ENCODE measurements at places on chromosomes 2 and 18.

DNA sequence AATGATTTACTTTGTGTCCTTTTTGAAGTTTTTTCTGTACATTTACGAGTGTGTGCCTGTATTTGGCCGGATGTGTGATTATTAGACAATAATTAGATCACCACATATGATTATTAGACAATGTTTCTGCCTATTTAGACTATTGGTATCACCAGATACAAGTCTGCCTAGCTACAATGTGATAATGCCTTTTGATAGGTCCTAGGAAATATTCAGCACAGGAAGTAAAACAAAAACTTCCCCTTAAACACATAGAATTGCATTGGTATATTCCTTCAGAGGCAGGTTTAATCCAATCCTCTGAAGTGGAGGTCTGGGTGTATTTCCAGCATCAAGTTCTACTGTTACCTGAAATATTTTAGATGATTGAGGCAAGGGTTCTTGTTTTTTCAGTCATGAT is 275.1 kb downstream of the TGIF1 start:
- H3K36me3 ChIP-seq, result no peaks in the 10 kb centered on the region
- peaks cover 2% of the 10 kb centered on the region for H3K4me1 ChIP-seq
- H3K27me3 ChIP-seq, result no peaks in the 10 kb centered on the region

DNA sequence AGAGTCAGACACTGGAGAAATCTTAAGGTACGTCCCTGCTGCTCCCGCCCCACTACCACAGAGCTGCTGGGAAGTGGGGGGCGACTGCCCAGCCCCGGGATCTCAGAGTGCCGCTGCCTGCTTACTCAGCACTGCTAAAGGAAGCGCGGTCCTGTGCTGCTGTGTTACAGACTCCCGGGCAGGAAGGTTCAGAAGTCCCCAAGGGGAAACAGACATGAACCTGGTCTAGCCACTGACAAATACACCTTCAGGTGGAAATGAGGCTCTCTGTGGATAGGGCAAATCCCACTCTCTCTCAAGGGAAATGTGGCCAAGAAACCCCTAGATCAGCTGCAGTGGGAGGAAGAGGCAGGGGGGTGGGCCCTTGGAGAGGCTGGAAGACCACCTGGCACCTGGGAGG is 13.7 kb downstream of the MTERF4 start:
- H3K4me1 ChIP-seq, result no peaks in the 10 kb centered on the region
- peaks cover 46% of the 10 kb centered on the region for H3K36me3 ChIP-seq
- DNase-seq, result no peak
- no peak overlapping the region for H3K27ac ChIP-seq
- no peak overlapping the region for H3K4me3 ChIP-seq
- H3K27me3 ChIP-seq, result no peaks in the 10 kb centered on the region

- H3K4me1 ChIP-seq, result no peaks in the 10 kb centered on the region
- no peaks in the 10 kb centered on the region for H3K27me3 ChIP-seq
- H3K36me3 ChIP-seq, result peaks cover 13% of the 10 kb centered on the region
- H3K4me3 ChIP-seq, result no peak overlapping the region
- no peak for DNase-seq
Measured at GRCh38 chr2:231210782-231211181, 12.4 kb downstream of the ARMC9 start.

DNA sequence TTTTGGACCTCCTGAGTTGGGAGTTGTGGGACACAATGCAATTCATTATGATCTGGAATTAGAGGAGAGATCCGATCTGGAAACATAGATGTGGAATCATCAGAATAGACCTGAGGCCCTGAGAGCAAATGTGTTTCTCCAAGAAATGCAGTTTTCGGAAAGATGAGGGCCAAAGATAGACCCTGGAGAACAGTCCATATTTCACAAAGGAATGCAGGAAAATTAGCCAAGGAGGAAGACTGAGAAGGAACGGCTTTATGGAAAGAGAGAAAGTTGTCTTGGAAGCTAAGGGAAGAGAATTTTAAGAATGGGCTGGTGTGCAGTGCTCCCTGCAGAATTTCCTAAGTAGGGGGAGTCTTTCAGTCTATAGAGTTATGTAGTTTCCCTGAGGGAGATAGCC is 11.1 kb upstream of the ZNF532 start:
- no peaks in the 10 kb centered on the region for H3K36me3 ChIP-seq
- no peak overlapping the region for H3K4me3 ChIP-seq
- H3K27me3 ChIP-seq, result no peaks in the 10 kb centered on the region
- H3K4me1 ChIP-seq, result peaks cover 5% of the 10 kb centered on the region
- no peak for DNase-seq

DNA sequence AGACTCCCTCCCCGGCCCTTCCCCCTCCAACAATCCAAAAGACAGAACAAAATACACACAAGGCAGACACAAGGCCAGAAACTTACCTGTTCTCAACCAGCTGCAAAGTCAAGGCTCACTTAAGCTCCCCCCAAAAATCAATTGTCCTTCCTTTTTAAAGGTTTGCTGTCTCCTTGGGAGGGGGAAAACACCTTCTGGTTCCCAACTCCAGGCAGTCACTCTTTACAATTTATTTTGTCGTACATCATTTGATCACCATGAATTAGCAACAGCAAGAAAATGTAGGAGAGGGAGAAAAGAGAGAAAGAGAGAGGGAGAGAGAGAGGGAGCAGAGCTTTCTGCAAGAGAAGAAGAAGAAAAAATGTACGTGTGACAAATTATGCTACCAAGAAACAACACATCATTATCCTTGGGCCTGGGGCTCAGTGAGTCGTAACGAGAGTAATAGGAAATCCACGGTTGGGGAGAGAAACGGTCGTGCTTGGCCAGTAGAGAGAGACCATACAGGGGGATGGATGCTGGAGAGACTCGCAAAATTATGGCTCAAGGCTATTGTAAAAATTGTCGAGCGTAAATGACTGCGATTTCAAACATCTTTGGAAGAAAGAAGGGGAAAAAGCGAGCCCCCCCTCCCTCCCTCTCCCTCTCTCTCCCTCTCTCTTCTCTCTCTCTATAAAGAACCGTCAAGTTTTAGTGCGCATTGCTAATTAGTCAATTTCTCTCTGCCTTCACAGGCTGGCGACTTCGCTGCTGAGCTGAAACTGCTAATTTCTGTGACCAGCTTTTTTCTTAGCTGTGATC is at the start of gene KLHL14:
Gene KLHL14 (minus strand): TSS at position 443 of the 801 bp plus-strand sequence. CDS start 2,432 bp downstream, outside the sequence.
- H3K27ac ChIP-seq, result no peak within 1 kb of the TSS
- H3K4me3 ChIP-seq, result peak within 1 kb of the TSS; percentile 65
- H3K36me3 ChIP-seq, result no peaks in the 10 kb centered on the region
- peaks cover 42% of the 10 kb centered on the region for H3K27me3 ChIP-seq
- no peak for DNase-seq
- H3K4me1 ChIP-seq, result peaks cover 9% of the 10 kb centered on the region

GRCh38 chr18:44799382-44799906 is 118.8 kb downstream of the SETBP1 start:
- no peak for DNase-seq
- peaks cover 10% of the 10 kb centered on the region for H3K4me1 ChIP-seq
- no peaks in the 10 kb centered on the region for H3K36me3 ChIP-seq
- no peak overlapping the region for H3K4me3 ChIP-seq
- no peak overlapping the region for H3K27ac ChIP-seq
- no peaks in the 10 kb centered on the region for H3K27me3 ChIP-seq

DNA sequence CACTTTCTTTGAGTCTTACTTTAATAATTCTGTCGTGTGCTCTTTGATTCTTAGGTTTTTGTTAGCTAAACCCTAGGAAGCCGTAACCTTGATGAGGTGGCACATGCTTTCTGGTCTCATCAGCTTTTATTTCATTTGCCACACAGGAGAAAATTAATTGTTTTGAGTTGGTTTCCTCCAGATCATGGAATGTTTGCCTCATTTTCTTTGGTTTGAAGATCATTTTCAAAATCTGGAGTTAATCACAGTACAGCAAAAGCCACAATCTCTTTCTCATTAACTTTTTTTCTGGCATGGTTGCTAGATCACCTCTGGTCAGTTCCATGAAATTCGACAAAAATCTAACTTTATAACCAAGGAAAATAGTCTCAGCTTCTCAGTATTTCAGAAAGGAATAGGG is 182.9 kb downstream of the MYO1B start:
- H3K4me3 ChIP-seq, result no peak overlapping the region
- no peak overlapping the region for H3K27ac ChIP-seq

DNA sequence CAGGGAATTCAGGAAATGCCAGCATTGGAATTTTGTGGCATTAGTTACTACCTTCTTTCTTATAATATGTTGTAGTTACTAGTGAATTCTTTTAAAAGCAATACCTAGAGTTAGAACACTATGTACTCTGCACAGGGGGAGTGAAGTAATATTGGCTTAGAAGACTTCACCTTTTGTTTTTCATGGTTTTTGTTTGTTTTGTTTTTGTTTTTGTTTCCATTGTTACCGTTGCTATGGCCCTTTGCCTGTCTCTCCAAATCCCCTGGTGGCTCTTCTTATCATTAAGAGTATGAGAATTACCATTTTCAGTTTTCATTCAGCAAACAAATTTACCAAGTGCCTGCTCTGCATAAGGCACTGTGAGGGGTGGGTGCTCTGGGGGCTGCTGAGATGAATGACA is 160.1 kb downstream of the HAUS1 start:
- DNase-seq, result peak; percentile 77
- peaks cover 17% of the 10 kb centered on the region for H3K4me1 ChIP-seq
- H3K27me3 ChIP-seq, result no peaks in the 10 kb centered on the region
- no peak overlapping the region for H3K4me3 ChIP-seq

GRCh38 chr2:127024769-127025358 is 82.1 kb downstream of the BIN1 start:
- no peak for DNase-seq
- H3K36me3 ChIP-seq, result no peaks in the 10 kb centered on the region
- no peaks in the 10 kb centered on the region for H3K27me3 ChIP-seq
- peak overlapping the region; percentile 68 for H3K4me3 ChIP-seq
- H3K27ac ChIP-seq, result no peak overlapping the region

- H3K27me3 ChIP-seq, result no peaks in the 10 kb centered on the region
- H3K4me1 ChIP-seq, result peaks cover 3% of the 10 kb centered on the region
- H3K4me3 ChIP-seq, result no peak overlapping the region
- no peak overlapping the region for H3K27ac ChIP-seq
Measured at GRCh38 chr18:47932190-47932589, 1.7 kb upstream of the SMAD2 start.

DNA sequence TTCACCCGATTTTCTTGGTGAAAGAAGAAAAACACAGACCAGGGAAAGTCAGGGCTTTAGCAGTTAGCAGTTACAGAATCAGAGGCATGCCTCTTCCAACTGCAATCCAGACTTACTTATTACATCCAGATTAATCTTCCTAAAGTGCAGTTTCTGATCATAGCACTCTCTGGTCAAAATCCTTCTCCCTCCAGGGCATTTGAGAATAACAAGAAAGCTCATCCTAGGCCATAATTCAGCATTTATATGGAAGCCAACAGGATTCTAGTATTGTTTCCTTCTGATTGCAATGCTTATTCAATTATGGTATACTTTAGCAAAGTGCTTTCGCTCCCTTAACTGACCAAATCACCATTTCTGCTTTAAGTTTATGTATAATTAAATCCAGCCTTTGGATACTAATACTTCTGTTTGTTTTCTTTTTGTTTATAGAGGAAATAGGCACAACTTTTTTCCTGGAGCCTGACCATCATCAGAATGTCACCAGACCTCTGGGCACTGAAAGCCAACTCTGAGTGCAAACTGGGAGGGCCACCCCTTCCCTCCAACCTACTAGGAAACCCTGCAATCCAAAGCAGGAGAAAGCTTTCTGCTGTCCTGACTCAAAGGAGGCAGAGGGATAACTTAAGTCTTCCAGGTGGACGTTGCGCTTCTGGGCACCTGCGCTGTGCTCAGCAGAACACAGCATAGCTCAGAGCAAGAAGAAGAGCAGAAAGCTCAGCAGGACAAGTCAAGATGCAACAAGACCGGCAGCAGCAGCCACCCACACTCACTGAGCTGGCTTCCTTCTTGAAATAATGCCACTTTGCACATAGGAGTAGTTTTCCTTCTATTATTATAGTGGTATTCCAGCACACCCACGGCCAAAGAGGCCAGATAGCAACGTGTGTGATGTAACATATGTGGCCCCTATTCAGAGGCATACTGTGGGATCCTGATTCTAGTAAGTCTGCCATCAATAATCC is 99.3 kb downstream of the STK39 start:
- H3K27ac ChIP-seq, result no peak overlapping the region
- H3K4me3 ChIP-seq, result no peak overlapping the region
- H3K4me1 ChIP-seq, result no peaks in the 10 kb centered on the region
- H3K36me3 ChIP-seq, result no peaks in the 10 kb centered on the region

DNA sequence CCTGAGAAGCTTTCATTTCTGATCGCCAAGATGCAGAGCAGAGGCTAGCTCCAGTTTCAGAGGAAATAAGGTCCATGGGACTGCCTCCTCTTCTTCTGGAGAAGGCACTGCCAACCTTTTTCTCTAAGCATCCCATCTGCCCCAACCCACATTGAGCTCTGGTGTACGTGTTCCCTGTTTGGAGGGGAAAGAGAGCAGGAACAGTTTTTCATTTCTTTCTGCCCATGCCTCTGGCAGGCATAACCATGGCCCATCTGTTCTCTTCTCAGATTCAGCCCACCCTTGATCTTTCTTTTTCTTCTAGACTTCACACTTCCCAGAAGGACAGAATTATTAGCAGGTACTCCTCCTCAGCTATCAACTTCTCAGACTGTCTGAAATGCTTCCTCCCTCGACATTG is 1110.3 kb upstream of the KLHL29 start:
- H3K4me3 ChIP-seq, result no peak overlapping the region
- H3K36me3 ChIP-seq, result no peaks in the 10 kb centered on the region
- H3K27ac ChIP-seq, result no peak overlapping the region

DNA sequence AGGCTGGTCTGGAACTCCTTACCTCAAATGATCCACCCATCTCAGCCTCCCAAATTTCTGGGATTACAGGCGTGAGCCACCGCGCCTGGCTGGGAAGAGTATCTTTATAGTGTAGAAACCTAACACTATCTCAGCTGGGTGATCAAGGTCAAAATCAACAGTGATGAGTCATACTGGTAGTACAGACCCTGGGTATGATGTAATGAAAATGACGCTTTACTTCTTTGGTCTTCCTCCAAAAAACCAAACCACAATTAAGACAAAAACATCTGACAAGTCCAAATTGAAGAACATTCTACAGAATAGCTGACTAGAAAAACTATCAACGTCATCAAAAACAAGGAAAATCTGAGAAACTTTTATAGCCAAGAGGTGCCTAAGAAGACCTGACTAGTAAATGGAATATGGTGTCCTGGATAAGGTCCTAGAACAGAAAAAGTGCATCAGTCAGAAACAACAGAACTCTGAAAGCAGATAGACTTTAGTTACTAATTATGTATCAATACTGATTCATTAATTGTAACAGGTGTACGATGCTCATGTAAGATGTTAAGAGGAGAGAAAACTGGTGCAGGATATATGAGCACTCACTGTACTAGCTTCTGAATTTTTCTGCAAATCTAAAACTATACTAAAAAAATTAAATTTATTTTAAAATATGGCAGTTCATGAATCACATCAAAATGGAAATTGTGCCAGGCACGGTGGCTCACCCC is 25.4 kb downstream of the PDCL3 start:
- DNase-seq, result no peak
- H3K27me3 ChIP-seq, result no peaks in the 10 kb centered on the region
- no peaks in the 10 kb centered on the region for H3K4me1 ChIP-seq

GRCh38 chr2:24329700-24330099 is 30.6 kb downstream of the ITSN2 start:
- H3K27ac ChIP-seq, result no peak overlapping the region
- H3K27me3 ChIP-seq, result no peaks in the 10 kb centered on the region
- H3K4me1 ChIP-seq, result no peaks in the 10 kb centered on the region
- DNase-seq, result no peak
- H3K4me3 ChIP-seq, result no peak overlapping the region

- no peaks in the 10 kb centered on the region for H3K27me3 ChIP-seq
- H3K4me1 ChIP-seq, result no peaks in the 10 kb centered on the region
- no peak for DNase-seq
- H3K36me3 ChIP-seq, result no peaks in the 10 kb centered on the region
Measured at GRCh38 chr2:240662681-240663080, 20.0 kb downstream of the AQP12B start.
